H4 (cell line): ENCODE measurements at places on chromosomes 7 and 10. TPM values are rescaled to one million over a fixed set of nuclear protein-coding genes. Genes with fewer than 3 reads are reported as not detected.

DNA sequence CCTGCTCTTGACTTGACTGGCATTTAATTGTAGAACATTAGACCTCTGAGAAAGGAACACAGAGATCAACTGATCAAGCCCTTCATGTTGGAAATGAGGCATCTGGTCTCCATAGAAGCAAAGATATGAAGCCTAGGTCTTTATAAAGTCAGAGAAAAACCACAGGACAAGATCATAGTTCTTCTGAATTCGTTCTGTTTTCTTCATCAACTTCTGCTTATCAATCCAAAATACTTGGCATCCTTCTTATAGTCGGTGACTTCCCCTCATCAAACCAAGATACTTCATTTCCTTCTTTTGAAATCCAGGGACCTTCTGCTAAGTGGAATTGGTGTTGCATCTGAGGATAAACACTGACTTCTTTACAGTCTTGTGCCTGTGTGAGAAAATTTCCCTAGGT lies 77.1 kb upstream of the PRKCQ start:
- DNase-seq, result no peak

GRCh38 chr7:27933671-27934565 lies 194.0 kb downstream of the TAX1BP1 start:
- peak; percentile 82 for DNase-seq

DNA sequence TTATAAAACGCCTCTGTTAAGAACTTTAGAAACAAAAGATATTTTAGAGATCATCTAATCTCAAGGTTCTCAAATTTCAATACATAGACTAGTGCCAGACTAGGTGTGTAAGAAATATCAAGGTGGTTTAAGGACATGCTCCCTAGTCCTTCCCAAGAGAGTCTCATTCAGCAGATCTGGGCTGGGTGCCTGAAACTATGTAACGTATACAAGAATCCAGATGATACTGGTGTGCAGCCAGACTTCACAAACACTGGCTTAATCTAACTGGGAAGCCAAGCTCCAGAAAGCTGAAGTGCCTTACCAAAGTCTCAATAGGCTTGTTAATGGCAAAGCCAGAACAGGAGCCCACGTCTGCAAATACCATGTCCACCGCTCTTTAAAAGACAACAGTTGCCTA lies 105.0 kb upstream of the AMPH start:
- DNase-seq, result no peak

GRCh38 chr10:117663750-117664149 lies 121.2 kb downstream of the EMX2 start:
- peak; percentile 87 for DNase-seq

Gene SPDYE5
- total RNA-seq, result not detected in 2 replicates

GRCh38 chr10:67788028-67788886 lies 49.7 kb downstream of the DNAJC12 start:
- DNase-seq, result no peak

DNA sequence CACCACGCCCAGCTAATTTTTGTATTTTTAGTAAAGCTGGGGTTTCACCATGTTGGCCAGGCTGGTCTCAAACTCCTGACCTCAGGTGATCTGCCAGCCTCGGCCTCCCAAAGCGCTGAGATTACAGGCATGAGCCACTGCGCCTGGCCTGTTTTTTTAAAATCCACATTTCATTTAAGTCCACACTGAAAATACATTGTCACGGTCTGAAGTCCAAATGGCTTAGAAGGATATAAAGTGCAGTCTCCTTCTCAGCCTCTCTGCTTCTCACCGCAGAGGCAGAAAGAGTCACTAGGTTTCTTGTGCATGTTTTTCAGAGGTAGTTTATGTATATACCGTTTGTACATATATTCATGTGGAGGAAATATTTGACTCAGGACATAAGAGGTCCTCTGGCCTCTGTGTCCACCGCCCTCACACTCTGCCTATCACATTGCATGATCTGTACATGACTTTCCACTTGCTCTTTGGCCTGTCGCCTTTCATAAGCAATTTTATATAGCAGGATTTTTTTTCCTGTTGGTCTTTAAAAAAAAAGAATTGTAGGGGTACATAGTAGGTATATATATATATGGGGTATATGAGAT lies 42.9 kb downstream of the BLNK start:
- no peak for DNase-seq

- peak; percentile 61 for DNase-seq
Measured at GRCh38 chr10:91758303-91759146, 39.7 kb upstream of the TNKS2 start.

DNA sequence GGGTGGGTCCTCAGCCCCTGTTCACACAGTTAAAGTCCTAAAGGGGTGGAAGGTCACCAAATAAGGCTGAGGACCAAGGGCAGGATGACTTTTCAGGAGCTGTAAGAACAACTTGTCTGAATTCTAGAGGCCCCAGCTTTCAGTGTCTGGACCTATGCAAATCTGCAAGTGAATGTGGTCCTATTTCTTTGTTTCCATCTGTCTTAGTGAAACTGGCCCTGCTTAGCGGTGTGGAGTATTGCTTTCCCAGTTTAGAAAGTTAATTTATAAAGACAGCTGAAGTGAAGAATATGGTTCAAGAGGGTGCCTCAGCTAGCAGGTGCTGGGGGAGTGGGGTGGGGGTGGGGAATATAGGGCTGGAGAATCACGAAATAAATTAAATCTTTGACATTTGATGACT lies 40.1 kb downstream of the HHEX start:
- no peak for DNase-seq

DNA sequence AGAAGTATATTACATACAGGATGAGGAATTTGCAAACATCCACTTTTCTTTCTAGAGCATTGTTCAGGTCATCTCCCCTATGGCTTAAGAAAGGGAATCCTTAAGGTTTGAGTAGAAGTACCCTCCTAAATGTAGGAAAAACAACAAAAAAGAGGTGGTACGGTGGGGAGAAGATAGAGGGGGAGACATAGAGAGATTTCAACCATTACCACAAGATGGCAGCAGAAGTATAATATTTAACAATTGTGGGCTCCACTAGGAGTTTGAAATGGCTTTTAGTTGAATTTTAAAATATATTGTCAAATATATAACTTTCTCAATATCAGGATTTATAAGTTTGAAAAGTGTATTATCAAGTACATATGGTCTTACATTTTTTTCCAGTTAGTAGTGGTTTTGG lies 72.7 kb upstream of the PRKG1 start:
- DNase-seq, result peak; percentile 20

DNA sequence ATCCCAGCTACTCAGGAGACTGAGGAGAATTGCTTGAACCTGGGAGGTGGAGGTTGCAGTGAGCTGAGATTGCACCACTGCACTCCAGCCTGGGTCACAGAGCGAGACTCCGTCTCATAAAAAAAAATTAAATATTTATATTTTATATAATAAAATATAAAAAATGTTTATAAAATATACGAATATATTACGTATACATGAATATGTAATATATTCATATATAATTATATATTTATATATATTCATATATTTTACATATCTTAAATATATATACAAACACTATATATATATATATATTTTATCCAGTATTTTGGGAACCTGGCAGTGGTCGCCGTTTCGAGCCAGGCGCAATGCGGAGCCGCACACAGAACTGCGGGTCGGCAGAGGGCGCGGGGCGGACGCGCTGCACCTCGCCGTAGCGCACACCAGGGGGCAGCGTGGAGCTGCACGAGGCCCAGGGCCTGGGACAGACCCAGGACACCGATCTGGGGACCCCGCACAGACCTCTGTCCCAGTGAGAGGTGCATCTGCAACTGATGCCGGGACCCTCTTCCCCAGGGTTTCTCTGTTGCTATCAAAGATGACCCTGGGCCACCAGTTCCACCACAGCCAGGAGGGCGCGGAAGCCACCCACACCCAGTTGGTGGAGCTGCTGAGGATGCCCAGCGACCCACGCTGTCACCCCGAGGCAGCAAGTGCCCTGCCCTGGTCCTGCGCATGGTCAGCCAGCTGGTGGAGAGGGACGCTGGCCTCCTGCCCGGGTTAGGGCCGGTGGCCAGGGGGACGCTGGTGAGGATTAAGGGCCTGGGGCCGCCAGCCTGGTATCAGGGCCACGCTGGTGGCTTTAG lies 22.7 kb downstream of the AP5Z1 start:
- no peak for DNase-seq

DNA sequence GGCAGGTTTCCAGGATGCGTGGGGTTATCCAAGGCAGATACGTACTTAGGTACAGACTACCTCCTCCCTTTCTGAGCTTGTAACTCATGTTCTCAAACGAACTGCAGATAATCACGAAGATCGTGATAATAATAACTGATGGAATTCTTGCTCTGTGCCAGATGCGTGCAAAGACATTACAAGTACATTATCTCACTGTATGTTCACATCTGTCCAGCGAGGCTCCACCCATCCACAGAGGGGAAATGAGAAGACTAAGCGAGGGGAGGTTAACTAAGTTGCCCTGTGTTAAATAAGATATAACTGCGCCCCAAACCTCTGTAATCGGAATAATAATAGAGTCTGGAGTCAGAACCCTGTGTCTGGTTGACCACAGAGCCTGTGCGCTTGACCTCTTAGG lies 1.9 kb downstream of the GALNT17 start:
- no peak for DNase-seq

- DNase-seq, result peak; percentile 5
Measured at GRCh38 chr10:34163075-34163905, 651.8 kb downstream of the PARD3 start.

GRCh38 chr7:54541669-54542625 lies at the start of gene VSTM2A:
VSTM2A (plus strand) TSS chr7:54542375; CDS start chr7:54542731, 356 bp downstream.
- DNase-seq, result no peak

Gene FXYD4
- total RNA-seq, result not detected in 2 replicates

Gene GHRHR
- total RNA-seq, result not detected in 2 replicates

DNA sequence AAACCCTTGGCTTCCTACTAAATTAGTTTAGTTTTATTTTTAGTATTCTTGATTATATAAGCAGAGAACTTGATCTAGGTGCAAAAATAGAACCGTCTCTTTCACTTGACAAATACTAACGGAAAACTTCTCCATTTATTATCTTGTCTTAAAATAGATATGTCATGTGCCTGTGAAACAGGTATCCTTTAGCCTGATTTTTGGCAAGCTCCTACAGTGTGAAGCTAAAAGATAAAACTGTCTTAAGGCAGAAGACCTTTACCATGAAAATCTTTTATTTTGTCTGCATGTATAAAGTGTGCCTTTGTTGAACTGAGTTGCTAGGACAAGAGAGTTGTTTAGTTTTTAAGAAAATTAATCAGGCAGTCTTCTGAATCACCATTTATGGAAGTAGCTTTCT lies 90.6 kb downstream of the CYP51A1 start:
- no peak for DNase-seq

Gene UCMA
- total RNA-seq, result not detected in 2 replicates
